HFFc6 (cell line): ENCODE measurements at places on chromosomes 4 and X. TPM values are rescaled to one million over a fixed set of nuclear protein-coding genes. Genes with fewer than 3 reads are reported as not detected.

USP17L19 gene
- not detected in 3 replicates for total RNA-seq

RHOXF2 gene
- not detected in 2 replicates for total RNA-seq

PDGFRA gene
- 28.9 to 86.0 TPM (median 30.1 TPM) in 3 replicates for total RNA-seq

SHROOM2 gene
- total RNA-seq: 1.6 to 2.7 TPM (median 1.7 TPM) in 3 replicates

RAB33A gene
- 0.46 to 0.53 TPM in 2 of 3 replicates, not detected in the other for total RNA-seq

AIMP1 gene
- 64.7 to 72.3 TPM (median 70.3 TPM) in 3 replicates for total RNA-seq

NAT8L gene
- total RNA-seq: 0.10 to 0.18 TPM in 2 of 3 replicates, not detected in the other

CXCL8 gene
- total RNA-seq: 0.24 to 3.2 TPM (median 0.40 TPM) in 3 replicates

PAGE5 gene
- 1.3 TPM in 1 of 3 replicates, not detected in the others for total RNA-seq

CPEB2 gene
- total RNA-seq: 23.2 to 29.5 TPM (median 26.2 TPM) in 3 replicates

AVPR2 gene
- total RNA-seq: not detected in 3 replicates

GPR50 gene
- total RNA-seq: not detected in 2 replicates

RNF150 gene
- 17.2 to 24.2 TPM (median 23.4 TPM) in 3 replicates for total RNA-seq

DNA sequence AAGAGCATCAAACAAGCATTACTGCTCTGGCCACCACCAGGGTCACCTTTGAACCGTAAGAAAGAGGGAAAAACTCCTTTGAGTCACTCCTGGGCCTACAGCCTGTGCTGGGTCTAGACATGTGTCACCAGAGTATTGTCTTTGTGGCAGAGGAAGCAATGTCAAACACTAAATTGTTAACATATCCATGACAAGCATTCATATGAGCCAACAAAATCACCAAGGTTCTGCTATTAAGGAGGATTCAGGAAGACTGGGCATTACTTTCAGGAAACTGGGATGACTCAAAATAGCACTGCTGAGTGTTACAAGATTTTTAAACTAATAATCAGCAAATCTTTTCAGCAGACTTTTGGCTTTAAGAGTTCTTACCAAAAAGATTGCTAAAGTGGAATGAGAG lies 28.1 kb downstream of the LGI2 start:
- DNase-seq: no peak

DNA sequence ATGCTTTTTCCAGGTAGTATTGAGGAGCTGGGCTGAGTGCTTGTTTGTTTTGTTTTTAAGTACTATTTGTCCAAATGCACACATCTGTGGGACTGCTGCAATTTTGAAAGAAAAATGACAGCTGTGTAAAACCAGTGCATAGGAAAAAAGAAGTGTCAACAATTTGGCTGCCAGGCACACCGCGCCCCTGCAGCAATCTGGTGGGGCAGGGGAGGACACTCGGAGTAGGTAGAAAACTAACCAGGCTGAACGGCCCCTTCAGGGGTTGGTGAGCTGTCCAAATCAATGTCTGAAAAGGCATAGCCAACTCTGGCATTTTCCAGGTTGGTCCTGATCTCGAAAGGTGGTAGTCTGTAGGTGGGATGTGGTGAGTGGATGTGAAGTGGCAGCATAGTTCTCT lies 1.1 kb downstream of the LDOC1 start:
- no peak for DNase-seq

GRCh38 chr4:142406917-142407501 lies 439.1 kb downstream of the INPP4B start:
- no peak for DNase-seq

DNA sequence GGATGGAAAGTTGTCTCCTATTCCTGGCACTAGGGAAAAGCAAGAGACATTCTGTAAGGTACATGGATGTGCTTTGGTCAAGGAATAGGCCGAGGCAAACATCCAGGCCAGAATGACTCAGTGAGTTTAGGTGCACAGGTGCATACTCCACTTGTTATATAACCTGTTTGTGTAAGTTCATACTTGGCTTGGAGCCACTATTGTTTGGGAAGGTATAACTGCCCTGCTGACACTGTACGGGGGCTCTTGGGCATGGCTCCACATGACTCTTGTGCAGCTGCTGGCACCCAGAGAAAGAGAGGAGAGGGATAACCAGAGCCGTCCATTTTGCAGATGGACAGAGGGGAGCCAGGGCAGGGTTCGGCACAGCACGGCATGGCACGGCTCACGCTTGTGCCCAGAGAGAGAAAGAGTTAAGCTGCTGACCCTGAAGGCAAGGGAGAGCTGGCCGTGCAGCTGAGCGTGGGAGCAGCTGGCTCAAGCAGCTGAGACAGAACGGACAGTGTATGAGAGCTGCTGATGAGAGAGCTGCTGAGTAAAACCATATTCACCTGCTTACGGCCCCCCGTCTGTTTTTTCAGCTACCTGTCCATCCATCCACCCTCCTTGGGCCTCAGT lies 98.0 kb downstream of the SLC2A9 start:
- no peak for DNase-seq

- no peak for DNase-seq
Observed at GRCh38 chrX:100512471-100512870, 72.3 kb upstream of the TNMD start.

- DNase-seq: no peak
Observed at GRCh38 chr4:70743731-70744130, 22.0 kb downstream of the RUFY3 start.

GRCh38 chr4:11049001-11049400 lies 364.4 kb upstream of the CLNK start:
- no peak for DNase-seq

- no peak for DNase-seq
Observed at GRCh38 chrX:131910586-131910985, 112.5 kb upstream of the STK26 start.

DNA sequence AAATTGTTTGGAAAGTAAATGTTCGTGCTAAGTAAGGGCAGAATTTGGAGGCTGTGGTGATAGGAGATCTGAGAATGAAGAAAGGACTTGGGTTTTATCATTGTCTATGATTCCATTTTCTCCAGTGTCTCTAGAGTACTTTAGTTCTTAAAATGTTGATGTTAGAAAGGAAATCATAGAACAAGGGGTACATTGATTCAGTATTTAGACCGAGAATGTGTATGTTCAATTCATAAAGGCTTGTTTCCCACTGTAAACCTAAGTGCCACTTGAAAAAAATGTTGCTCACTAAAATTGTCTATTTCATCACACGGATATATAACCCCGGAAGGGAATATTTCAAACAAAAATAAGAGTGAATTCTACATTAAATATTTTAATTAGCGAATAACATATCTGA lies 159.3 kb upstream of the ETNPPL start:
- DNase-seq: no peak

- DNase-seq: peak; percentile 87
Observed at GRCh38 chr4:184792950-184793555, 32.7 kb downstream of the ACSL1 start.

DNA sequence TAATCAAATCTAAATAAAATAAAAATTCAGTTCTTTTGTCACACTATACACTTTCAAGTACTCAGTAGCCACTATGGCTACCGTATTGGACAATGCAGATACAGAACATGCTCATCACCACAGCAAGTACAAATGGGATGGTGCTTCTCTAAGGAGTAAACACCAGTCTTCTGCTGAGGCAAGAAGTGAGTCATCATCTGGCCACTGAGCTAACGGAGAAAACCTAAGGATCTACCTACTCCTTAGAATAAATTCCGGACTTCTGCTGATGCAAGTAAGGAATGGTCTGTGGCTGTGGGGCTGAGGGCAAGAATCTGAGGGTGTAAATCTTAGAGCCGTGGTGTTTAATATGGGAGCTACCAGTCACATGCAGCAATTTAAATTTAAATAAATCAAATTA lies 11.3 kb upstream of the RBMXL3 start:
- no peak for DNase-seq

DNA sequence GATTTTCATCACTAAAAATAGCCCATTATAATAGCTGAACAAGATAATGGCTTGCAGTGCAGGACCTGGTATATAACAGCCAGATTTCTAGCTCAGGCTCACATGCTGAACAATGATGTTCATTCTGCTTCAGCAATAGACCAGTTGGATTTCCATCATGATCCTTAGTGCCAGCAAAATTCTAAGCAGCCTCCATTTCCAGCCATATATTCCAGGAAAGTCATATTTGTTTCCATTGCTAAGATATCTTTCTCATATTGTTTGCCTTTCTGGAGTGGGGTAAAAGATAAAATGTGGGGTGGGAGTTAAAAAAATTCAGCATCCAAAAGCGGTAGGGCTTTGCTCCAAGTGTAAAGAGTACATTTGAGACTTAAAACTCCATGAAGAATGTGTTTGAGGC lies 2344.1 kb downstream of the PCDH7 start:
- no peak for DNase-seq

GRCh38 chrX:1249101-1249887 lies 19.3 kb upstream of the CSF2RA start:
- DNase-seq: peak; percentile 83

- no peak for DNase-seq
Observed at GRCh38 chr4:17132226-17132625, 233.8 kb upstream of the LDB2 start.

- no peak for DNase-seq
Observed at GRCh38 chr4:63620271-63620670, 789.0 kb downstream of the TECRL start.

- no peak for DNase-seq
Observed at GRCh38 chr4:14528918-14529317, 473.4 kb upstream of the CPEB2 start.

DNA sequence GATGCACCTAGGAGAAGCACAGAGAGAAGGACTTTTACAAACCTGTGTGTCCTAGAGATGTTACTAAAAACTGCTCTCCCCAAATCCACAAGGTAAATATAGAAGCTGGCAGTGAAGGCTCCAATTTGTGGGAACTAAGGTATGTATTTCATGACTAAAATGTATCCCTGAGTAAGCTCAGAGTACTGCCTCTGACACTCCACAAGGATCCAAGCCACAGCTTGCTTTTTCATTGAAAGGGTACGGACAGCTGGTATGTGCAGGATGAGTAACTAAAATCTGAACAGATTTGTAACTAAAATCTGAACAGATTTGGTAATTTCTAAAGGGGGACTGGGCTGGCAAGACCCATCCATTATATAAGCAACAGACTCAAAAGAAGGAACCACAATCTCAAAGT lies 187.6 kb downstream of the DCLK2 start:
- no peak for DNase-seq

GRCh38 chrX:1546691-1547251 lies 9.8 kb upstream of the P2RY8 start:
- no peak for DNase-seq

GRCh38 chr4:40576651-40577480 lies 52.8 kb downstream of the RBM47 start:
- peak; percentile 90 for DNase-seq

- no peak for DNase-seq
Observed at GRCh38 chr4:148634476-148634875, 192.3 kb upstream of the NR3C2 start.

- DNase-seq: peak; percentile 96
Observed at GRCh38 chr4:114272226-114272625, 292.8 kb upstream of the ARSJ start.

GRCh38 chr4:153025406-153025805 lies 89.3 kb downstream of the FHDC1 start:
- no peak for DNase-seq

- DNase-seq: peak; percentile 4
Observed at GRCh38 chr4:120865985-120866384, 56.5 kb downstream of the PRDM5 start.

DNA sequence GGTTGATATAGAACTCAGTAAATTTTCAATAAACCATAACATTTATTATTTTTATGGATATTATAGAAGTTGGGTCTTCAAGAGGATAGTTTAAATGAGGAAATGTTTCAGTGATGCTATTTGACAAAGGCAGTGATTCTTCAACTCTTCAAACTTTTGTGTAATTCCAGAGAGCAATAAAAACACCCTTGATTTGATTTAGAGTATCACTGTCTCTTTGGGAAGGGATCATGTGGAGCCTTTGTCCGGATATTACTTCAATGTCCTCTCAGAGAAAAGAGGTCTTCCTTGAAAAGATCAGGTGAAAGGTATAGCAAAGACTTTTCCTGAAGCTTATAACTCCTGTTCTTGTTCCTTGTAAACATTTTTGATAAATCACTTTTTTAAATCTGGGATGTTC lies 23.3 kb downstream of the GLRA3 start:
- DNase-seq: no peak

GRCh38 chrX:21658746-21659145 lies 616 bp upstream of the KLHL34 start:
- DNase-seq: no peak

DNA sequence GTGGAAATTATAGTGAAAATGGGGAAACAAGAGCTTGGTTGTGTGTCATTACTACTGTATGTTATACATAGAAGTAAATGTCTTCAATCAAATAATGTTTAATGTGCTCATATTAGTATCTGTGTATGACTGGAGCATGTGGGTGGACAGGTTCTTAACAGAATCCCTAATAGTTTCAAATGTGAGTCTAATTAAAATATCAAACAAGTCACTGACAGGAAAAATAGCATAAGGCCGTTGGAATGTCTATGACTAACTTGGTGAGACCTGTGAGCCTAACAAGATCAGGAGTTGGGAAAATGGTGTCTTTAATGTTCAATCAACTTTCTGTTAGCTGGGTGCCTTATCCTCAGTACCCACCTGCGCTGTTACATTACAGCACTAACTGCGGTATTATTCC lies 6.2 kb upstream of the CXCL3 start:
- DNase-seq: peak; percentile 40

- no peak for DNase-seq
Observed at GRCh38 chrX:1720836-1721235, 106.0 kb downstream of the ASMT start.

DNA sequence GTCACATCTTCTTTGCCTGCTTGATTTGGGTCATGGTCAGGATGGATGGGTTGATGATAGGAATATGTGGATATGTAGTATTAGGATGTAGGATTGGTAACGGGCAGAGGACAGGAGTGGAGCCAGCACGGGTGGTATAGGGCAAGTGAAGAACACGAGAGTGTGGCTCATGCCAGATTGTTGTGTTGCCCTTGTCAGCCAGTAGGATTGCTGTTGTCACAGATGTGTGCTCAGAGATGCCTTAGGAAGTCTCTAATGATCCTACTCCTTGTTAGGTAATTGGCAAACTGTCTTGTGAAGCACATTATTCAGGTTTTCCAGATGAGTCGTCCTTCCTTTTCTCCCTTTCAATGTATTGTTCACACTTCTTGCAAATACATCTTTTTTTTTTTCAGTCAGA lies 5.5 kb downstream of the ATP10D start:
- DNase-seq: peak; percentile 25

- no peak for DNase-seq
Observed at GRCh38 chr4:185801471-185801870, 10.5 kb downstream of the SORBS2 start.
